ENCODE measurements at places on chromosomes 3 and 15.

DNA sequence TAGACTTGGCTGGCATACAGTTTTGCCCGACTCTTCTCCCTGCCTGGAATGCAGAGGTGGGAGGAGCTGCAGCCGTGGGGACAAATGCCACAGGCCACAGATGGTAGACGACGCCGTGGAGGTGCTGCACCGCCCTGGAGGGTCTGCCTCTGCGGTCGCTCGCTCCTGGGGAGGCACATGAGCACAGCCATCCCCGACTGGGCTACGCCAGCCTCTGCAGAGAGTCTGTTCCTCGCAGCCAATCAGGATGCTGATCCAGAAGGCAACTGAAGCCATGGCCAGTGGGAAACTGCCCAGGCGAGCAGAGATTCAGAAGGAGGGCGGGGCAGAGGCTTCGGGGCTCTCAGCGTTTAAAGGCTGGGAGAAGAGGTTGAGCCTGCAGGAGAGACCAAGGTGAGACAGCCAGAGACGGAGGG is 11.9 kb upstream of the LRRC15 start:
- DNase-seq = no peak

DNA sequence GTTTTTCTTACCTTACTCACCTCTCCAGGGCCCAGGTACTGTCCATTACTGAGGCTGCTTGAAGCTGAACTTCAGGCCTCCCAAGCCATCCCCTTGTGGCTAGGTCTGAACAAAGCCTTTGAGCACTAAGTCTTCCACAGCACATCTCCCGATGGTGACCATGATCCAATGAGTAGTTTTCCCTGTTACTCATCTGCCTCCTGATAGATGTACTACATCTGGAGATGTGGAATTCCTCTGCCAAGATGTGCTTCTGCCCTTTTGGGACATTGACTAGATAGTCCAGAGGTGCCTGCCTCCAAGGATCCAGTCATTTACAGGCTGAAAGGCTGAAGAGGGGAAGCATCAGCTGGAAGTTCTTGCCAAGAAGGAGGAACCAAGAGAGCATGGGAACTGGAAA is 28.9 kb upstream of the SLC35G2 start:
- no peak for DNase-seq

DNA sequence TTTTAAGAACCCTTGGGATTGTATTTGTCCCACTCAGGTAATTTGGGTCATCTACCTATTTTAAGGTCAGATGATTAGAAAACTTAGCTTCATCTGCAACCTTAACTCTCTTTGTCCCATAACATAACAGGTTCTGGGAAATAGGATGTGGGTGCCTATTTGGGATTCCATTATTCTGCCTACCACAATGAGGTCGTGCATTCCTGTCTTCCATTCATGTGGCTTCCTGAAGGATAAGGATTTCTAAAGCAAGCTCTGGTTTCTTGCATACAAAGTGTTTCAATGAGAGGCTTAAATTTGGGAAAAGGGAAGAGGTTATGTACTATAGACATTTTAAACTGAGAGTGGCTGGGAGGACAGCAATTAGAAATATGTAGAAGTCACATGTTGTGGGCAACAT is 190.3 kb downstream of the MCTP2 start:
- no peak for DNase-seq

DNA sequence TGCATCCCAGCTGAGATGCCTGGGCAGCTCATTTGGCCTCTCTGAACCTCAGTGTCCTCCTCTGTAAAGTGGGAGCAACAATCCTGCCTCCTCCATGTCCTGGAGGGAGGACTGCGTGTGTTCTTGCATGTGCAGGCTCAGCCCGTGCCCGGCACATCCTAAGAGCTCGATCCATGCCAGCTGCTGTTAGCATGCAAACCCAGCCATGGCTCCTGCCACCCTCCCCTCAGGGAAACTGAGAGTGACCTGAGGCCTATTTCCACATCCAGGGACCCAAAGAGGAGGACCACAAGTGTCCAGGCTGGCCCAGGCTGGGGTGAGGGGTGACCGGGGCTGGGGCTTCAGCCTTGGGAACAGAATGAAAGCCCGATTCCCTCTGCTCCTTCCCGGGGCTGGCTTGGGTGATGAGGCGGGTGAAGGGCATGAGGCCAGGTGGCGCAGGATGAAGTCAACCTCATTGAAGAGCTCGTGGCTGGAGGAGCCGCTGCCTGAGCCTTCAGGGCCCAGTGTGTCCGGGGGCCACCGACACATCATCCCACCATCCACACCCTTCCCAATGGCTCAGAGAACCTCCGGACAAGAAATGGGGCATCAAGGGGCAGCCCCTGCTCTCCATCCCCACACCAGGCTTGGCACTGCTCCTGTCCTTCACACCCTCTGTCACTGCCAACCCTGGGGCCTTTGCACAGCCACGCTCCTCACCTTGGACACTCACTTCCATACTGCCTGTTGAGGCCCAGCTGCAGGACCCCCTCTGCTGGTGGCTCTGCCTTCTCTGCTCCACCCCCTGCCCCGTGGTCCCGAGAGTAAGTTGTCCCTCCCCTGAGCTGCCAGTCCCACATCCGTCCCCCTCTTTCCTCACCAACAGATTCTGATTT is 42.5 kb downstream of the ADAMTS7 start:
- DNase-seq = no peak

DNA sequence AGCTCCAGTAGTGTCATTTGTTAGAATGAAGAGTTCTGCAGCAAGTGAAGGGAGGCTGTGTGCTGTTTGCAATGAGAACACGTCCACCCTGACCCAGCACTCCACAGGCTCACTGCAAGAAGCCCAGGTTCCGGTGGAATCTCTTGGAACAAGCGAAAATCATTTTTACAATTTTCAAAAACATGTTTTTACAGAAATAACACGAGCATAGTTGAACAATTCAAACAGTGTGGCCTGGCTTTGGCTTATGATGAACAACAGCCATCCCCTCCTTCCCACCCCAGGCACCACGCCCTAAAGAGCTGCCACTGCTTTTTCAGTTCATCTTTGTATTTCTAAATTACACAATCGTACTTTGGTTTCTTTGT is 59.5 kb upstream of the KY start:
- DNase-seq = no peak

- DNase-seq = no peak
Observed at GRCh38 chr3:179476215-179476614, 24.9 kb upstream of the GNB4 start.

GRCh38 chr15:41494190-41494921 is 682 bp downstream of the ITPKA start:
- no peak for DNase-seq

DNA sequence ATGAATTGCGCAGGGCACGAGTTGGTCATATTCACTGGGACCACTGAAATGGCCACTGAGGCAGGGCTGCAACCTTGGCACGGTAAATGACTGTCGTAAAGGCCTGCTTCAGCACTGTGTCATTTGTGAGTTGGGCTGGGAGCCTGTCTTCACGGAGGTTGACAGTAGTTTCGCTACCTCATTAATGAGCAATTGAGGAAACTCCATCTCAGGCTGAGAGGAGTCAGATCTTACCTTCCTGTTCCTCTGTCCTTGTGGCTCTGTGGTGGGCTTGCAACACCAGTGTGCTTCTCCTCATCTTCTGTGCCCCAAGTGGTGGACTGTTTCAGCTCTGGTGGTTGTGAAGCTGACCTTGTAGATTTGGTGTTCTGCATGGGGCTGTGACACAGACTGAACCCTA is 80.1 kb upstream of the EIF1B start:
- no peak for DNase-seq

DNA sequence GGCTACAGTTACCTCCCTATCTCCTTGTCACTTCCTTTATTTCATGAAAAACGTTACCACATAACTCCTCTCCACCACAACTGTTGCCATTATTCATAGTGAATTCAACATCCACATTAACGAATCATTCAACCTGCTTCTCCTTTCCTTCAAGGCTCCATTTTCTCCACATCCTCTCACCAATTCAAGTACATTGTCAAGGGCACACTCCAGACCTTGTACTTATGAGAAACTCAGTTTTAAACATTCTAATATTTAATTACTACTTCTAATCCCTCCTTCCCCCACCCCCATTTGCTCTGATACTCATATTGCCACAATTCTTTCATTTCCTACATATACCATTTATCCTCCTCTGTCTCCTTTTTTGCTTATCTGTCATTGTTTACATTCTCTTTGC is 871.2 kb downstream of the TUSC7 start:
- DNase-seq = no peak

DNA sequence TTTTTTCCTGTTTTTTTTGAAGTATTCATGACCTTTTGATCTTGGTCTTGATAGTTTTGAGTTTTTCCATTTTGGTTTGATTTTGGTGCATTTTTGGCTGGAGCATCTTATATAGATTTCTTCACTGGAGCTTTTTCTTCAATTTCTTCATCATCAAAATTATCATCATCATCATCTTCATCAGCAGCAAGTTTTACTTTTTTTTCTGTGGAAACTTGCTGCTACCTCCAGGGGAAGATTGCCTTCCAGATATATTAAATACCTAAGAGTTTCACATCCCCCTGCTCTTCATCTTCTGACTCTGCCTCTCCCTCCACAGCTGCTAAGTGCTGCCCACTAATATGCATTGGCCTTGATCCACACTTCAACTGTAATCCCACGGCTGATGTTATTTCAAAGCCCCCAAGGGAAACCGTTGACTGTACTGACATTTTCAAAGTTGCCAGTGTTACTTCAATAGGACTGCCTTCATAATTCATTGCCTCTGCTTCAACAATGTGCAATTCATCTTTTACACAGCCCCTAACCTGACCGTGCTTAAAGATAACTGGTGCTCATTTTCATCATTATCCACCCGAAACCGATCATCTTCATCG is 151.7 kb downstream of the NR1D2 start:
- no peak for DNase-seq

GRCh38 chr3:149967086-149967685 is 3.5 kb downstream of the PFN2 start:
- DNase-seq = no peak

- DNase-seq = peak; percentile 54
Observed at GRCh38 chr15:60589728-60590127, 110.8 kb upstream of the ICE2 start.

All from AG09319 (cell line).